ENCODE measurements at places on chromosomes 6 and 20. TPM values are rescaled to one million over a fixed set of nuclear protein-coding genes. Genes with fewer than 3 reads are reported as not detected.

GRCh38 chr20:20832715-20833114 lies 120.3 kb upstream of the RALGAPA2 start:
- DNase-seq: no peak

DNA sequence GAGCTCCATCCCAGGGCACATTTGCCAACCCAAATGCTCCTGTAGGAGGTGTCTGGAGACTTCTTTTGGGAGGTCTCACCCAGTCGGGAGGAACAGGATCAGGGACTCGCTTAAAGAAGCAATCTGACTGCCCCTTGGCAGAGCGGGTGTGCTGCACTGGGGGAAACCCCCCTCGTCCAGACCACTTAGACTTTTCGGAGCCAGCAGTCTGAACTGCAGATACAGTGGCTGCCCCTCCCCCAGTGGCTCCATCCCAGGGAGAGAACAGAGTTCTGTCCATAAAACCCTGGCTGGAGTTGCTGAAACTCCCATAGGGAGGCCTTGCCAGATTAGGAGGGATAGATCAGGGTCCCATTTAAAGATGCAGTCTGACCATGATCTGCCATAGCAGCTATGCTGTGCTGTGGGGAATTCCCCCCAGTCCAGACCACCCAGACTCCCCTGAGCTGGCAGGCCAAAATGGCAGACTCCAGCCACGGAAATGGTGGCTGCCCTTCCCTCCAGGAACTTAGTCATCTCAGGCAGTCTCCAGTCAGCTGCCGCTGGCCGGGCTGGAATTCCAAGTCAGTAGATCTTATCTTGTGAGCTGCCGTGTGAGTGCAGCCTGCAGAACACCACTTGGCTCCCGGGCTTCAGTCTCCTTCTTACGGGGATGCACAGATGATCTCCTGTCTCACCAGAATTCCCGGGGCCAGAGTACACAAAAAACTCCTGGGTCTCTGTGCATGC lies 278.1 kb upstream of the SASH1 start:
- peak; percentile 7 for DNase-seq

DNA sequence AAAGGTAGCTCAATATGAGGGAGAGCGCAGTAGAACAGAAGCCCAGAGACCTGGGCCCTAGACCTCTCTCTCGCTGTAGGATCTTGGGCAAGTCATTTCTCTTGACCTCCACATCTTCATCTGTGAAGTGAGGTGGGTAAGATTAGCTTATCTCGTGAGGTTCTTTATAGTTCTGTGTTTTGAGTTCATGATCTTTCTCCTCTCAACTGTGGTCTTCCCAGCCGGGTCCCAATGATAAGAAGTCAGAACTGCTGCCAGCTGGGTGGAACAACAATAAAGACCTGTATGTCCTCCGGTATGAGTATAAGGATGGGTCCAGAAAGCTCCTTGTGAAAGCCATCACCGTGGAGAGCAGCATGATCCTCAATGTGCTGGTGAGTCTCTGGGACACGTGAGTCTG lies 6.9 kb downstream of the PSMF1 start:
- DNase-seq: no peak

DNA sequence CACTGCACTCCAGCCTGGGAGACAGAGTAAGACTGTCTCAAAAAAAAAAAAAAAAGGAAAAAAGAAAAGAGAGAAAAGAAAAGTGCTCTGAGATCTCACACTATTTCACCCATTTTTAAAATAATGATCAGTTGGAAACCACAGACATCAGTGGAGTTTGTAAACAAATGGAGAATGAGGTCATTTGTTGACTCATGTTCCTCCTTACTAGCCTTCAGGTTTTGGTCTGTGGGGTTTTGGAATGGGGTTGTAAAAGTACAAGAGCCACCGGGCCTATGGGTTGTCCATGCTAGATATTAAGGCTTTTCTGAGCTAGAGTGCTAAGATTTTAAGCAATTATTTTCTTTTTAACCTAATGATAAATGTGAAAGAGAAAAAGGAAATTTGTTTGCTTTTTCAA lies 104.4 kb upstream of the PRL start:
- DNase-seq: no peak

GRCh38 chr6:10276106-10276505 lies 138.8 kb downstream of the TFAP2A start:
- DNase-seq: no peak

- no peak for DNase-seq
Observed at GRCh38 chr6:27081931-27082330, 165.6 kb upstream of the PRSS16 start.

MROH8 gene
- total RNA-seq: 2.4 TPM

GRCh38 chr6:14882394-14883026 lies 363.4 kb upstream of the JARID2 start:
- DNase-seq: no peak

DNA sequence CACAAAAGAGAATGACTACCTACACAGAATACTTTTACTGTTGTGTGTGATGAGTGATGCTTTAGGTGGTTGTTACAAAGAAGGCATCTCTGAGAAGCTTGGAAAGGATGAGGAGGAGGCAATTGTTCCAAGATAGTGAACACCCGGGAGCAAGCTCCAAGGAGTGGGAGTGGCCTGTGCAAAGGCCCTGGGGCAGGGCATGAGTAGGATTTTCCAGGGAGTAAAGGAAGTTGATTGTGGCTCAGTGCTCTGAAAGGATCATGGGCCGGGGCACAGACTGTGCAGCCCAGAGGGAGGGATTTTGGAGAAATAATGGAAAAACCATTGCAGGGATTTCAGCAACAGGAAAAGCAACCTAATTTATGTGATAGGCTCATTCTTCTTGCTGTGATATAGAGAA lies 264.3 kb downstream of the CDH26 start:
- no peak for DNase-seq

GRCh38 chr6:138656364-138657064 lies 117.1 kb upstream of the CCDC28A start:
- no peak for DNase-seq

DNA sequence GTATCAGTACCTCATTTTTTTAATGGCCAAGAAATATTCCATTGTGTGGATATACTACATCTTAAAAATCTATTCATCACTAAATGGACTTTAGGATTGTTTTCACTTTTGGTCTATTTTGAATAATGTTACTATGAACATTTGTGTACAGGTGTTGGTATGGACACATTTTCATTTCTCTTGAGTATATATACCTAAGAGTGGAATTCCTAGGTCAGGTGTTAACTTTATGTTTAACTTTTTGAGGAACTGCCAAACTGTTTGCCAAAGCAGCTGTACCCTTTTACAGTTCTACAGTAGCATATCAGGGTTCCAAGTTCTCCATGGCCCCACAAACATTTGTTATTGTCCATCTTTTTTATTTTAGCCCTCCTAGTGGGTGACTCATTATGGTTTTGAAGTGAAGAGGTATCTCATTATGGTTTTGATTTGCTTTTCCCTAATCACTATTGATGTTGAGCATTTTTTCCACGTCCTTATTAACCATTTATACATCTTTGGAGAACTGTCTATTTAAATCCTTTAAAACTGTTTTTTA lies 28.2 kb downstream of the DSTN start:
- DNase-seq: no peak

GRCh38 chr20:58374906-58375758 lies 13.9 kb upstream of the VAPB start:
- DNase-seq: no peak

- no peak for DNase-seq
Observed at GRCh38 chr20:6974838-6975237, 207.4 kb downstream of the BMP2 start.

GRCh38 chr6:158672726-158673125 lies 22.9 kb downstream of the SYTL3 start:
- peak; percentile 66 for DNase-seq

DNA sequence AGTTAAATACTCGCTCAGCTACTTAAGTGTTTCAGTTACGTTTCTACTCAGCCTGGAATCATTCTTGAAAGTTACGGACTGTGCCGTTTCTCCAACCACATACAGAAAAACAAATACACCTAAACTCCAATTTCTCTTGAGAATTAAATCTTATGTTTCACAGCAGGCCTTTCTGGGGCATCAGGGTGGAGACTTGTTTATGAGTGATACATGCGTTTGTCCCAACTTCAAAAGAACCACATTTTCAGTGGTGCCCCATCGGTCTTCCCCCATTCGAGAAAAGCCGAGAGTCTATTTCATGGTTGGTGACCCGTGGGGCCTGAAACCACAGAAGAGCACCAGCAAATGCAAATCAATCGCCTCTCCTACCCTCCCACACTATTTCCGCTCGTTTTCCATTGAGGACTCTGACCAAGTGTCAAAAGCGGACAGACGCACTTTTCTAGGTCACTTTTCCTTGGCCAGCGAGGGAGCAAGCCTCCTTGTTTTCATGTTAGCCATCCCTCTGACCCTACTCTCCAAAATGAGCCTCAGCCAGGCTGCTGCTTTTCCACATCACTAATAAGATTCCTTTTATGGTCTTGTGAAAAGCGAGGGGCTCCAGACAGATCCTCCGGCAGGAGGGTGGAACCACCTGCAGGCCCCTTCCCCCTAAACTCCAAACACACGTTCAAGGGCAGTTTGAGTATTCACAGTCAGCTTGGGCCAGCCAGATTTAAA lies 3.1 kb downstream of the JAG1 start:
- peak; percentile 23 for DNase-seq

DNA sequence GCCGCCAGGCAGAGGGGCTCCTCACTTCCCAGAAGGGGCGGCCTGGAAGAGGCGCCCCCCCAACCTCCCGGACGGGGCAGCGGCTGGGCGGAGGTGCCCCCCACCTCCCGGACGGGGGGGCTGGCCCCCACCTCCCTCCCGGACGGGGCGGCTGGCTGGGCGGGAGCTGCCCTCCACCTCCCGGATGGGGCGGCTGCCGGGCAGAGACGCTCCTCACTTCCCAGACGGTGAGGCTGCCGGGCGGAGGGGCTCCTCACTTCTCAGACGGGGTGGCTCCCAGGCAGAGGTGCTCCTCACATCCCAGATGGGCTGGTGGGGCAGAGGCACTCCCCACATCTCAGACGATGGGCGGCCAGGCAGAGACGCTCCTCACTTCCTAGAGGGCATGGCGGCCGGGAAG lies 389.7 kb upstream of the EYS start:
- DNase-seq: no peak

GRCh38 chr6:7112741-7113313 lies 5.1 kb downstream of the RREB1 start:
- DNase-seq: peak; percentile 79

MTO1 gene
- total RNA-seq: 46.4 TPM

HLA-DOB gene
- not detected for total RNA-seq

DNA sequence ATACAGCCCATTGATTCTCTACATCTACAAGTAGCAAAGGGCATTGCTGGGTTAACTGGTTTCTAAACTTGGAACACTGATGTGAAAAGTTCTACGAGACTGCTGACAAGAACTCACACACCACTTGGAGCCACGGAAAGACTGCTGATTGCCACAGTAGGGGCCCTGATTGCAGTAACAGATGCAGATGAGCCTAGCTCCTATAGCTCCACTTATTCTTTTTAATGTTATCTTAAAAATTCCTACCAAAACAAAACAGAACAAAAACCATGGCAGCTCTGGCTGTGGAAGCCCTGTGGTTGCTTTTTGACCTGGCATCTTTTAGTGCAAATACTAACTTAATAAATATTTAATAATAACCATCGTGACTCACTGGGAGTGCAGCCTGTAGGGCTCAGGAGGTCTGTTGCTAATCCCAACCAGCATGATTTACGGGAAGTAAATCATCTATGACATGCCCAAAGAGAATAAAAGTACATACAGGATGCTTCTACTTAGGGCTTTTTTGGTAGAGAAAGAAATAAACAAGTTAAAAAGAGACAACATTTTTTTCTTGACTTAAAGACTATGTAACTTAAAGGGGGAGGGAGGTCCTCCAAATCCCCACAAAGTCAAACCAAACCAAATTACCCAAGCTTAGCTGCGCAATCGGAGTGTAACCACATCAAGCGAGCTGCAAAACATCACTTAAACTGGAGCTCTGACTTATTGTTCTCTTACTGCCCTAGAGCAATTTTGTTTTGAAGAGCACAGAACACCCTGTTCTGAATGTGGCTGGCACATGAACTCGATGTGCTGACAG lies 87.2 kb downstream of the FKBP5 start:
- DNase-seq: peak; percentile 81

- DNase-seq: no peak
Observed at GRCh38 chr20:49976542-49976941, 6.2 kb upstream of the SNAI1 start.

FKBP5 gene
- total RNA-seq: 243 TPM

- no peak for DNase-seq
Observed at GRCh38 chr6:20464041-20464440, 62.4 kb downstream of the E2F3 start.

- peak; percentile 74 for DNase-seq
Observed at GRCh38 chr6:39791850-39792539, at the start of gene DAAM2. Gene DAAM2, plus strand, starts transcription at chr6:39792376. Its CDS starts 63,927 bp downstream, at chr6:39856303.

DNA sequence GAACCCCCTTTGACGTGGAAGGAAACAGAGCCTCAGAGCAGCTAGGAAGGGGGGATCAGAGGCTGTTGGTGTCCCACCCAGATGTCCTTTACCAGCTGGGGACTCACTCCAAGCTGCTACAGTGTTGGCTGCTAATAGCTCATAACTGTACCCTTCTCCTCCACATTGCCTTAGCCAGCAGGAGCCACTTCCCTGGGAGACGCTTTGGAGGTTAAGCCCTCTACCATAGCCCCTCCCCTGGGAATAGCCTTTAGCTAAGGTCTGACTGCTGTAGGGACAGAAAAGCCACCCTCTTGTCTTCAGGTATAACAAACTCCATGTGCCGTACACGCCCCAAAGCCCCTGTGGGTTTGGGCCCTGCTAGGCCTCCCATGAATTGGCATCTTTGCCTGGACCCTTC lies 238.6 kb downstream of the LRFN2 start:
- DNase-seq: no peak

- DNase-seq: peak; percentile 89
Observed at GRCh38 chr6:148761527-148762011, 14.7 kb downstream of the UST start.

- no peak for DNase-seq
Observed at GRCh38 chr6:63730311-63730710, 94.7 kb downstream of the PHF3 start.

DNA sequence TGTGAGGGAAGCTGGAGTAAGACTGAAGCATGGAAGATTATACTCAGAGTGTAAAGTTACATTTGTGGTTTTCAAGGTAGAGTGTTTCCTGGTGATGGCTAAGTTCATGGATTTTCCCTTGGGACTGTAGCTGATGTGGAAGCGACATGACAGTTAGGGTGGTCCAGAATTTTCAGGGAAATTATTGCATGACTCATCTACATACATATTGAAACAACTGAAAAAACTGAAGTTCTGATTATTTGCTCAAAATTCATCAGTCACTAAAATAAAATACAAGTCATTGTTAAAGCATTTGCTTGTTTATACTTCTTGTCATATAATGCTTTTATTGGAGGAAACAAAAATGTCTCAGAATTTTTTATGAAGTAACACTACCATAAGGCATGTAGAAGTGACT lies 700.0 kb downstream of the RFPL4B start:
- no peak for DNase-seq

CENPQ gene
- 2.4 TPM for total RNA-seq

- DNase-seq: no peak
Observed at GRCh38 chr6:43203029-43203717, 21.2 kb downstream of the CUL9 start.

- DNase-seq: no peak
Observed at GRCh38 chr6:133369773-133370272, 128.7 kb downstream of the EYA4 start.

SMIM29 gene
- total RNA-seq: 46.2 TPM

GRCh38 chr20:49030954-49031619 lies 15.0 kb upstream of the CSE1L start:
- peak; percentile 66 for DNase-seq

GRCh38 chr6:108403236-108403635 lies 108.4 kb downstream of the AFG1L start:
- DNase-seq: no peak

All from thyroid gland (tissue), 4 donors.